ENCODE measurements at places on chromosomes 16 and 17.

- no peak for DNase-seq
Measured at GRCh38 chr17:79864617-79865250, 25.5 kb upstream of the CBX4 start.

GRCh38 chr16:75780669-75781068, 54.4 kb upstream of the CPHXL start:
- no peak for DNase-seq

- DNase-seq, result no peak
Measured at GRCh38 chr16:17784073-17784472, 313.3 kb upstream of the XYLT1 start.

DNA sequence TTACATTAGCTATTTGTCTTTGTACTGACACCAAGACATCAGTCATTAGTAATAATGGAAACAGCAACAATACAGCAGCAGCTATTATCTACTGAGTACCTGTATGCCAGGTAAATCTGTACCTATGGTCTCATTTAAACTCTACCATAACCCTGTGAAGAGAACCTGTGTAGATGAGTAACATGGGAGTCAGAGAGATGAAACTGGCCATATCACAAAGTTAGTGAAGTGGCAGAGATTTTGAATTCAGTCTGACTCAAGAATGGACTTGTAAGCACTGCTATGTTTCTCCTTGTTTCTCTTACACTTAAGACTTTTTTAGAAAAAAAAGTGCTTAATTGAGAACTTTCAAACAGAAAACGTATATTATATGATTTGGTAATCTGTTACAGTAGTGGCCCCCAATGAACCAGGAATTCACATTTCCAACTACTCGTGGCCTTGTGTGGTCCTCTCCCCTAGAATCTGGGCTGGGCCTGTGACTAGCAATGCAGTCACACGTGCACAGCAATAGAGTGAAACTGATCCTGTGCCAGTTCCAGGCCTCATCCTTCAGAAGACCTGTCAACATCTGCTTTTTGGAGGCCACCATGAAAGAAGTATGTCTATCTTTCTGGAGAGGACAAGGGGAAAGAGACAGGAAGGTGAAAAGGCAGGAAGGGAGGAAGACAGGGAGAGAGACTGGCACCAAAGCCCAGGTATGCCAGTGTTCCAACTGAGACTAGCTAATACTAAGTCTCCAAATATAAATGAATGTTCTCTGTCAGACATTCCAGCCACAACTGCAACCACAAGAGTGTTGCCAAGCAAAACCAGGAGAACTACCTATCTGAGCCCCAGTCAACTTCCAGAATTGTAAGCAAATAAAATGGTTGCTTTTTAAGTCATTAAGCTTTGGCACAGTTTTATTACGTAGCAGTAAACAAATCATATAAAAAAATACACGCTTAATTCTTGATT, 12.0 kb downstream of the CRLF3 start:
- no peak for DNase-seq

DNA sequence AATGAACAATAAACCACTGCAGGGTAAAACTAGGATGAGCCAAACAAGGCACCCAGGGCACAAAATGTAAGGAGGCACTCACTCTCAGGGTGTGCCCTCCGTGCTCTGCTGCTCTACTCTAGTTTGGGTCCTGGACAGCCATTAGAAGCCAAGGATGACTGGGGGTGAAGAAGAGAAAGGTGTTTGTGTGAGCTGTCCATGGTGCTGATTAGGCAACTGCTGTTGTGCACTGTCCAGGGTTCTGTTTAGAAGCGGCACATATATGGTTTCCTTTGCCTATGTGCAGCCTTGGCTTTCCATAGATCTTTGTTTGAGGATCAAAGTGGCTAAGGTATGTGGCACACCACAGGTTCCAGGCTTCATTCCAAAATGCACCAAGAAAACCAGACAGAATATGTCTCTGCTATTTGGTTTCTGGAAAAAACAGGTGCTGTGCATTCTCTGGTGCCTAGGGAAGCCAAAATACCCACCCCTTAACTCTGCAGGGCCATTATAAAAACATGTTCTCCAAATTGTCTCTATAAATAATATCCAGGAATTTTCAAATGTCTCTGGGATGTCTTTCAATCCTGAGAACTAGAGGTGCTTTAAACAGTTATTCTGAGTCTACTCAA, 123.5 kb downstream of the CBLN1 start:
- DNase-seq, result no peak

DNA sequence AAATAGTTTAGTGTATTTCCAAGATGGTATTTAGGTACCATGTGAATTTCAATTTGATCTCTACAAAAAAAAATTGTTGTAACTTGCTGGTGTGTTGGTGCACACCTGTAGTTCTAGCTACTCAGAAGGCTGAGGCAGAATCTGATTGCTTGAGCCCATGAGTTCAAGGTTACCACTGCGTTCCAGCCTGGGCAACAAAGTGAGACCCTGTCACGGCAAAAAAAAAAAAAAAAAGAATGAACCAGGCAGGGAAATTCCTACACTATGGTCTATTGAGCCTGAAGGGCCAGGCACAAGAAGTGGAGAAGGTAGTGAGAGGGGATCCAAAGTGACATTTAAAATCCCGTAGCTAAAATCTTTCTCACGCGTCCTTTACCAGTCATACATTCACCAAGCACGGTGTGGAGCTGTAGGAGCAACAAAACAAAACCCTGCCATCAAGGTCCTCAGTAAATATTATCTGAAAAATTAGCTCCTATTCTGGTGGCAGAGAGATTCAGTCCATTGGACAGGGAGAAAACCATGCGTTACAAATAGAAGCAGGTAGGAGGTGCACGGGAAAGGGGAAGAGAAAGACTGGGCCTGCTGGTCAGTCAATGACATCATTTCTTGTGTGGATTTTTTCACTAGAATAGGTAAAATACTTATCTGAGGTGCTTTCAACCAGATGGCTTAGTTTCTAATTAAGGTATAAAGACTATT, 27.3 kb downstream of the TXNDC11 start:
- DNase-seq, result no peak

DNA sequence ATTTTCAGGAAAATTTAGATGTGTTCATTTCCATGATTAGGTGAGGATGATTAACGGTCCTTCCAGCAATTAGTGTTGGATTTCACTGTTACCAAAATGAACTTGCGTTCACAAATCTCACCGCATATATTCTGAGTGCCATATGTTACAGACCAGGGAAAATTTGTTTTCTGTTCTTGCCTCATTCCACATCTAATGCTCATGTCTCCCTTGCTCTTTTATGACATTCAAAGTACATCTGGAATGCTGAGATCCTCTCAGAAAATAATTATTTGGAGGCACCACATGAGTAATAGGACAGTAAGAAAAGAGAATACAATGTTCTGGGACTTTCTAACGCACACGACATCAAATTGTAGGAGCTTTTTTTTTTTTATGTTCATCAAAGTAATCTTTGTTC, 406.5 kb downstream of the SHISA9 start:
- no peak for DNase-seq

DNA sequence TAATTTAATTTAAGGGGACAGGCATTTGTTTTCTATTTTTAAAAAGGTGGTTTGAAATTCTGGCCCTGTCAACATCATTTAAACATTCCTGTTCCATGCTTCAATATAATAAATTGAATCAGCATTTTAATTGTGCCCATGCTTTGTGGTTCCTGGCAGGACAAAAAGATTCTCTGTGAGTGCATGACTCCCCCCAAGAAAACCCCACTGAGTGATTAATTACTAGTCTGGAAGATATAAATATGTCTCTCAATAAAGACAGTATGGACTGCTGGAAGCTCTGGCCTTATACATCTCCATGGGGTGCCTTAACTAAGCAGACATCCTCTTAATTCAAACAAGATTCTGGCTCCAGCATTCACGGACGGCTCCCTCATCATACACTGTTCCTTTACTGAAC, 95.0 kb upstream of the PSMD7 start:
- DNase-seq, result no peak

GRCh38 chr17:50593321-50593720, 32.8 kb downstream of the CACNA1G start:
- DNase-seq, result no peak

GRCh38 chr16:12152740-12153139, 176.2 kb downstream of the SNX29 start:
- DNase-seq, result no peak

DNA sequence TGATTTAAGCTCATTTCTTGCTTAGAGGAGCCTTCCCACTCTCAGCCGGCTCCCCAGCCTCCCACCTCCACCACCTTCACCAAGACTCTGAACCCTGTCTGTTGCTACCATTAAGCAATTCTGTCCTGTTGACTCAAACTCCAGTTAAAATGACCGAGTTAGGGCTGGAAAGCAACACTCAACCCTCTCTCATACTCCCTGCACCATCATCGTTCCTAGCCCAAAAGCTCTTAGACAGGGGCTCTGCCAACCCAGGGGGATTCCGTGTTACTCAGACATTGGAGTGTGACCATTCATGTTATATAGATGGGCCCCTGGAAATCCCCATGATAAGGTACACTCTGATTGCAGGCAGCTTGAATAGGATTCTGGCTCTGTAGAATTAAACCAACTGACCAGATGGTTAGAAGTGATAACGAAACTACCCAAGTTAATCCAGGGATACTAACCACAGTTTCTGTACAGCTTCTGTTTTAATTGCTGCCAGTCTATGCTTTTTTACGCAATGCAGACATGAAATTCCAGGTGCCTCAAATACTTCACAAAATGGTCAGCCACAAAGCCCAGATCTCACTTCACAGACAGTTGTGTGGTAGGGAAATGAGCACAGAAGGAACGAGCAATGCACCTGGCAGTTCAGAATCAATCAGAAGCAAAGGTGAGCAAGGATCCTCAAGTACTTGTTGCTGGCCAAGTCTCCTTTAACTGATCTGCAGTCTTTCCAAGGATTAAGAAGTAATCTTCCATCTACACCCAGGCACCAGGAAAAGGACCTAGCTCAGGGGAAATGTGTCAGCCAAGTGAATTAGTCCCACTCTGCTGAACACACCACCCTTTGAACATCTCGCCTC, 2.1 kb downstream of the SSTR2 start:
- no peak for DNase-seq

All from CD8-positive, alpha-beta memory T cell (primary cell).